ENCODE measurements at places on chromosomes 1 and 21.
A peak's percentile ranks its signal among the peaks of the same experiment; 100 is the strongest.

- DNase-seq = no peak
Observed at GRCh38 chr1:118217141-118217838, 32.3 kb upstream of the SPAG17 start.

GRCh38 chr1:220751111-220751510 lies 3.0 kb downstream of the MTARC2 start:
- DNase-seq = no peak

GRCh38 chr1:235023711-235024439 lies 104.8 kb downstream of the TOMM20 start:
- DNase-seq = no peak

DNA sequence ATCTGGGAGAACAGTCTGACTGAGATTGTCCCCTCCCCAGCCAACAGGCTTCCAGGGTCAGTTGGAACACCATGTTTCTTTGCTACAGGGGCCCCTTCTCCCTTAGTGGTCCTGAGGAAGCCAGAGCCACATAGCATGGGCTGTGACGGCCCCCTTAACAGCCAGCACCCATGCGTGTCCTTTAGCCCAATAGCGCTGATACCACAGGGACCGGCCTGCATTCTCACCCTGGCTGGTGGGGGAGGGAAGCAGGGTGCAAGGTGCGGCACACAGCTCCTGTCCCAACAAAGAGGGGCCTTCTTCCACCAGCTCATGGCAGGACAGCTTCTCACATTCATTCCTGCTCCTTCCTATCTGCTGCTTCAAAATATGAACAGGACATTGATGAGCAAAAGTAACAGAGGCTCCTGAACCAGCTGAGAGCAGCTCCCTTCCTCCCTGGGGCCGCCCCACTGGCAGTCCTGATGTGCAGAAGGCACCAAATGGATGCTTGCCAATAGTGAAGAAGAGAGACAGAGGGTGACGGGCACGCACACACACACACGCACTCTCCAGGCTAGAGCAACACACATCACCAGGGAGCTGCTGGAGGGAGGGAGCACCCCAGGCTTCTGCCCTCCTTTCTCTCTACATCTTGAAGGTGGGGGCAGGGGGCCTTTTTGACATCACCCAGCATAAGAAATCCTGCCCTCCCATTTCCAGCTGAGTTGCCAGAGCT lies 99.4 kb downstream of the CRYAA start:
- DNase-seq = no peak

DNA sequence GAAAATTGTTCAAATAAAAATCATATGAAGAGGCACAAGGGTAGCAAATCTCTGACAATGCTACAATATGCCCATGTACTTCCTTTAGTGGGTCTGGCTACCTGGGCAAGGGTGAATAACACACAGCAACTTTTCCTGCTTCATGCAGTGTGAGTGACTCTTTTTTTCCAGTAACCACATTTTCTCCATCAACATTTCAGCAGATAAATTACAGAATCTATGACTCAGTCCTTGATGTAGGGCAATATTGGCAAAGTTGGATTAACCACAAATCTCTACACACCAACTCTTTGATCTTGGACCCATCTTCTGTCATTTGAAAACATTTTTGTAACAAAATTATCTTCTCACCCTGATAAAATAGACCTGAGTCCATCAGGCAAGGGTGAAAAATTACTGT lies 31.7 kb downstream of the ERICH3 start:
- DNase-seq = no peak

GRCh38 chr1:20578062-20578461 lies 10.8 kb upstream of the CDA start:
- DNase-seq = no peak

- no peak for DNase-seq
Observed at GRCh38 chr1:18010408-18010807, 97.2 kb upstream of the IGSF21 start.

DNA sequence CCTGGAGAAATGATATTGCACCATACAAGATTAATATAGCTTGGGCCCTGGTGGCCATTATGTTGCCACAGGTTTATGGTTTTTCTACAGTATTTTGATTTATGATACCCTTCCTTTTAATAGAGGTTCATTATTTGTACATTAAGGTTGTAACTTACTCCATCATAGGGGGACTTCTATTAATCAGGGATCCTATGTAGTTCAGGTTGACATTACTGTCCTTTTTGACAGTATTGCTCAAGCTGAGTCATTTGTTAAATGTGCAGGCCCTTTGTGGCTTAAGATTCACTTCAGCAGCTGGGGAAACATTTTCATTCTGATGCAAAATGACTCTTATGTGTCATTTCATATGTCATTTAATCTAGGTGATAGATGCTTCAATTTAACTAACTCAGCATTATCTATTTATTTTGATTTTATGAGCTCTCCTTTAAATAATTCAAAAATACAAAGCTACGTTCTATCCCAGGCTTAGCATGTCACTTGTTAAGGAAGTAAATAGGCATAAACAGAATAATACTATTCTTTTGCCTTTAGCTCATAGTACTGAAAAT lies 686.9 kb upstream of the NCAM2 start:
- DNase-seq = no peak

GRCh38 chr1:215710899-215711225 lies 143.8 kb downstream of the KCTD3 start:
- DNase-seq = no peak

- no peak for DNase-seq
Observed at GRCh38 chr21:45983981-45984551, 2.5 kb downstream of the COL6A1 start.

DNA sequence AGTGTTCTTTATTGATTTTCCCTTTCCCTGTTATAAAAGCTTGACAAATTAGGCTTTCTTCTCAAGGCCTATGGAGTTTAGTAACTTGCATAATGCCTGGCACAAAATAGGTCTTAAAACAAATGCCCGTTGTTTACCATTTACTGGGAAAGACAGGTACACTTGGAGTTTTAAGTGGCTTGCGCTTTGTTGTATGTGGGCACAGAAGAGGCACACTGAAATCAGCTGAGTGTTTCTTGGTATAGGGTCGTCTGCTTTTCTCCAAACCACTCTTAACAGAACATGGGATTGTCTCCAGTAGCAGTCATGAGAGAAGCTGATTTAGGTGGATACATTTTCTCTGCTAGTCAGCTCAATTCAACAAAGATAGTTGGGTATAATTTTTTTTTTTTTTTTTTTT lies 132.5 kb downstream of the SYT14 start:
- no peak for DNase-seq

DNA sequence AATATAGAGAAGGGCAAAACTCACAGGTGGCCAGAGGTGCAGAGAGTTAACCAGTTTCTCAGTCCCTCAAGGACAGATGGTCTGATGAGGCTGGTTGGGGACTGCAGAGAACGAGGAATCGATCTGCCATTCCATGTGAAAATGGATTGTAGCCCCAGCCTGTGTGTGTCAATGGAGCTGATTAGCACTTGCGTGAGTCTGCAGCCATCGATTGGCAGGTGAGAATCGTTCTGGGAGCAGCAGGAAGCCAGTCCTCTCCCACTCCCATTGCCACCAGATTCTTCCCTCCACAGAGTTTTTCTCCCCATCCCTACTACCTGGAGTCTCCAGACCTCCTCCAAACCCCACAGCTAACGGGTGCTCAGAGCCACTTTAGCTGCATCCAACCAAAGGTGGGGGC lies 18.3 kb upstream of the PSMB2 start:
- DNase-seq = no peak

DNA sequence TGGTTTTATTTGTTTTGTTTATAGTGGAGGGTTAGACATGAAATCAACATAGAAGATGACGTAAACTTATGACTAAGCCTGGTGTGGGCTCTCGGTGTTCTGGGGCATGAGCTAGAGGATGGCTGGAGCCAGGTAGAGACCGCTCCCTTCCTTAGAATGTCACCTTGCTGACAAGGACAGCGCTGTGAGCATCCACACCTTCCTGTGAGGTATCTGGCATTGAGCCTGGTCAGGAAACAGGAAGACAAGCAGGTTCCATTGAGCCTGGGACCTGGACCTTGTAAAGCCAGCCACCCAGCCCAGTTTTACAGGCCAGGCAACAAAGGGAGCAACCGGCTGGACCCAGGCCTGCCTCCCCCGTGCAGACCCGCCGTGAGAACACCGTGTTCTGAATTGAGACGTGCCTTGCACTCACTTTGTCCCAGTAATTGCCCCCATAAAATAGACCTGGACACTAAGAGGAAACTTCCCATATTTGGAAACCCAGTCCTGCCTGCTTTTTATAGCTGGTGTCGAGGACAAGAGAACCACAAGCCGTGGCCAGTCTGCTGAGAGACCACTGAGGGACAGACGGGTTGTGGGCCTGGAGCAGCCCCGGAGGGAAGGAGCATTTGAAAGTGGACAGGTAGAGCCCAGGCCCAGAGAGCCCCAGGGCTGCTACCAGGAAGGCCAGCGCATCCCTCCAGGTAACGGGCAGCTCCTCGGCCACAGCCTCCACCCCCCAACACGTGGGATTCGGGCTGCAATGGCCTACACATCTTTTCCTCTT lies 78.0 kb downstream of the PDE9A start:
- no peak for DNase-seq

GRCh38 chr1:25820247-25821111 lies 725 bp downstream of the MTFR1L start:
- peak; percentile 42 for DNase-seq

- DNase-seq = no peak
Observed at GRCh38 chr1:52725903-52726264, 369 bp upstream of the ZYG11B start.

- no peak for DNase-seq
Observed at GRCh38 chr21:16928439-16928838, 584.4 kb upstream of the CXADR start.

- no peak for DNase-seq
Observed at GRCh38 chr1:200732438-200732837, 6.3 kb upstream of the CAMSAP2 start.

GRCh38 chr1:234302354-234302962 lies 70.8 kb upstream of the COA6 start:
- no peak for DNase-seq

GRCh38 chr1:158102881-158103674 lies 77.6 kb upstream of the CD1D start:
- no peak for DNase-seq

- no peak for DNase-seq
Observed at GRCh38 chr1:87007323-87007722, 92.9 kb downstream of the HS2ST1 start.

GRCh38 chr1:169563019-169563615 lies 23.2 kb downstream of the F5 start:
- no peak for DNase-seq

DNA sequence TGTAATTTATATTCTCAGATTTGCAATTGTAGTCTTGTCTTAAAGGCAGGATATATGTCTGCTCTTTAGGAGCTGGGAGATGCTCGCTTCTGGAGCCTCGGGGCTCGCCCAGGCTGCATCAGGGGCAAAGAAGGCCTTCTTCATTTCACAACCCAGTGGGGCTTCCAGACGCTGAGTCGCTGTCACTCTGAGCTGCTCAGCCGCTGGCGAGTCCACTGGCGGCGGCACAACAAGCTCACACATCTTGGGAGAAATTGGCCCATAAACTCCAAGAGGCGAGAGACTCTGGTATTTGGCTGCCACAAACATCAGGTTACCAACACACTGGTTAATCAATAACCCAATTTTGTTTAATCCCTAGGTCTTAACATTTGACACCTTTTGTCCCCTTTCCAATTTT lies 216.6 kb downstream of the ATG4C start:
- DNase-seq = no peak

DNA sequence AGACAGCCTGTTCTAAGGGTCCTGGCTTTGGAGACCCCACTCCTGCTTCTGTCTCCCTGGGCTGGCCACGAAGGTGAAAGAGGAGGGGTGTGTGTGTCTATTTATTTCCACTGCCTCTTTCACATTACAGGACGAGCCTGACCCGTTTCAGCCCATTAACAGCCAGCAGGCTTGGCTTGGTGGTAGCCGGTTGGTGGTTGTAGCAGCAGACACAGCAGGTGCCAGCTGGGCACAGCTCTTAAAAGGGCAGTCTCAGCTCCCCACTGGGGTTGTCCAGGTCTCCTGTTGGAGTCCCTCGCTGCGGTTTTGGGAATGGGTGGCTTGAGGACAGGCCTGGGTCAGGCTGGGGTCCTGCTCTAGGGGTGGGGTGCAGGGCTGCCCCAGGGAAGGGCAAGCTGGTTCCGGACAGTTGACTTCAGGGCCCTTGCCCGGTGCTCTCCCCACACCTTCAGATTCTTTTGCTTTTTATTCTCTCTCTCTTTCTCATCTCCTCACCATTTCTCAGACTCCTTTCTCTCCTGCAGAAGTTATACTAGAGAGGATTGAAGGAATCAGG lies 84.6 kb downstream of the ACTL8 start:
- DNase-seq = no peak

DNA sequence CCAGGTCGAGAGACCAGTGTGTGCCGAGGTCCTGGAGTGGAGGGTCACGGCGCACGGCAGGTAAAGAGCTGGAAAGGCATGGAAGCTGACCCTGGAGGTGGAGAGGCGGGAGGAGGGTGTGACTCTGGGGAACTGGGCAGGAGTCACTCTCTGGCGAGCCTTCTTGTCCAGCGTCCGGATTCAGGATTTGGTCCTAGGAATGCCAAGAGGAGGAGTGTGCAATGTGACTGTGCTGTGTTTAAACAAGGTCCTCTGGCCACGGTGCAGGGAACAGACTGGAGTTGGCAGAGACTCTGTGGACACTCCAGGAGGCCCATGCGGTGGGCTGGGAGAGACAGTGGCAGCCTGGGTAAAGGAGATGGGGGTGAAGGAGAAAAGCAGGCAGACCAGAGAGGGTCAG lies 64.2 kb upstream of the CASZ1 start:
- DNase-seq = no peak

DNA sequence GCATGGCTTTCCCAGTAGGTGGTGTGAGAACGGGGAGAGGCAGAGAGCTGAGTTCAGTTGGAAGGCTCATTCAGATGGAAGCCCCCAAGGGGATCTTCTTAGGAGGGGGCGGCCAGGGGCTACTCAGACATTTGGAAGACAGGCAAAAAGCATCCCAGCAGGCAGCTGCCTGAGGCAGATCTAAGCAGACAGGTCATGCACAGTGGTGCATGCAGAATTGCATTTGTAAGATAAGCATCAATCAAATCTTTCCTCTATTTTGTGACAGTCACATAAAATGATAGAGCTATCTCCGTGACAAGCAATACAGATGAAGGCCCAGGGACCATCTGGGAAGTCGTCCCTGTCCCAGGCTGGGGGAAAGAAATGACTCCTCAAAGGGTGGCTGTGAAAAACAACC lies 3.8 kb downstream of the RAB3B start:
- no peak for DNase-seq

DNA sequence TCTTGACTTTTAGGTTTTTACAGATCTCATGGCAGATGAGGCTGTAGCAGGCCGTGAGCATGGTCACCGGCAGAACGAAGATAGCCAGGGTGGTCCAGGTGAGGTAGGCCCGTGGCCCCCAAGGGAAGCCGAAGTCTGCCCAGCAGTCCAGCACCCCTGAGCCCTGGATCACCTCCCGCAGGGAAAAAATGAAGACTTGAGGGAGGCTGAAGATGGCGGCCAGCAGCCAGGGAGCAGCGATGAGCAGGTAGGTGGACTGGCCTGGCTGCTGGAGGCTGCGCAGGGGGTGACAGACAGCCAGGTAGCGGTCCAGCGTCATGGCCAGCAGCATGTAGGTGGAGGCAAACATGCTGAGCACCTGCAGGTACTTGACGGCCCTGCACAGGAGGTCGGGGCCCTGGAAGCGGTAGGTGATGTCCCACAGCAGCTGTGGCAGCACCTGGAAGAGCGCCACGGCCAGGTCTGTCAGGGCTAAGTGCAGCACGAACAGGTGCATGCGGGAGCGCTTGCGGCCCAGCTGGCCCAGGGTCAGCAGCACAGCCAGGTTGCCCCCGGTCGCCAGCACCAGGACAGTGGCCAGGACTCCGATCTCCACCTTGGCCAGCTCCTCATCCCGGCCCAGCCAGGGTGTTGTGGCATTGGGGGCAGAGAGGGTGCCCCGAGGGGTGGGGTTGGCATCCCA lies 856 bp downstream of the AVPR1B start:
- DNase-seq = no peak

All from stimulated activated CD8-positive, alpha-beta memory T cell treated with anti-CD3 and anti-CD28 coated beads, Interleukin-7, amount 100 ng/mL, for 1 hour (primary cell).